Psoas muscle (tissue), 8 donors: ENCODE measurements at places on chromosomes 3 and 15.

DNA sequence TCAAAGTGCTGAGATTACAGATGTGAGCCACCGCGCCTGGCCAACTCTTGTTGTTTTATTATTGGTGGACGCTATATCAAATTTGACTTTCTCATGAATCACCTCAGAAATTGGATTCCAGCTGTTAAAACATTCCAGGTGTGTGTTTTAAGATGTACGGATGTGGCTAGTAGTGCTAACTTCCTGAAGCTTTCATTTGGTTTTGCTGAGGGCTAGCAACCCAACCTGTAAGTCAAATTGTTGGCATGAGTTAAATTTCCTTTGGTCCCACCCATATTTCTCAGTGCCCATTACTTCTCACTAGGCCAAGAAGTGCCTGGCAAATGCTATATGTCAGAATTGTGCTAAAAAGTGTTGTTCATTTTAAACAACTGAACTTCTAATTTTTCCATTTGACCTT is 13.1 kb upstream of the KAT2B start:
- DNase-seq: no peak

- no peak for DNase-seq
Measured at GRCh38 chr3:45693941-45694521, 4.8 kb downstream of the SACM1L start.

DNA sequence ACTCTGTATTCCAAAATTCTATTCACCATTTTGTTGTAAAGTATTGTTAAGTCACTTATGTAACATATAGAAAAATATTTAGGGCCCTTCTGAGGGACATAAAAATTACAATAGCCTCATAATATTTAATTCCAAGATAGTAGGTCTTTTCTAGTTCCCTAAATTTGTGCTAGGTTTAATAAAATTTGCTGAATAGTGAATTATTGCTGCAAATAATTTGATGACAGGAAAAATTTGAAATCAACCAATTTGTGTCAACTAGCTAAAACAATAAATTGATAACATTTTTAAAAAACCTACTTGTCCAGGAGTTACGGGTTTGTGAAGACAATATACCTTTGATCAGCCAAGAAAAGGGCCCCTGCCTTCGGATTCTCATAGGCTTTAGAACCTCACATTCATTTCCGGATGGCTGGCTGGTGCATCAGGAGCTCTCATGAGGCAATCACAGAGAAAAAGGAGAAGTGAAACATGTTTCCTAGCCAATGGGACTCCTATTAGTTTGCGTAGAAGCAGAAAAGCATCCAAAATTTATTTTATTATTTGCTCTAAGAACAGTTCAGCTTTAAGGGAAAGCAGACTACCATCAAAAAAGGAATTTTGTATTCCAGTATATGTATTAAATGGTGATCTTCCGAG is 177.2 kb downstream of the LRRC3B start:
- DNase-seq: no peak

- DNase-seq: no peak
Measured at GRCh38 chr15:89428246-89428645, 68.1 kb downstream of the RHCG start.

DNA sequence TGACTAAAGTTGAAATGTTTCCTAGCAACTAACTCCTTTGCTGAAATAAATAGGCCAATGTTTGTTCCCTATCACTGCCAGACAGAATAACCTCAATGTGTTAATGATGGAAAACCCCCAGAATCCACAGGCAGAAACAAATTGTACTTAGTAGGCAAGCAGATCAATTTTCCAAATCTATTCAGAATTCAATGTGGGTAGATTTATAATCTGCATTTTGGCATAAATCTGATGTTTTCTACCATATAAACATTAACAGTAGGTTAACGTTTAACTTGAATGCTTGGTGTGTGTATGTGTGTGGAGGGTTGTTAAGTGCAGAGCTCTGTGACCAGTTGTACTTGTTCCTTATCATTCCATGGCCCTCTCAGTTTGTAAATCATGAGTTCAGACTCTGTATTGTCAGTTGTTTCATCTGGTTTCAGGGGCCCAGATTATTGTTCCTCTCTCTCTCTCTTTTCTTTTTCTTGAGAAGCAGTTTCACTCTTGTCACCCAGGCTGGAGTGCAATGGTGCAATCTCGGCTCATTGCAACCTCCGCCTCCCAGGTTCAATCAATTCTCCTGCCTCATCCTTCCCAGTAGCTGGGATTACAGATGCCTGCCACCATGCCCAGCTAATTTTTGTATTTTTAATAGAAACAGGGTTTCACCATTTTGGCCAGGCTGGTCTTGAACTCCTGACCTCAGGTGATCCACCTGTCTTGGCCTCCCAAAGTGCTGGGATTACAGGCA is 32.8 kb downstream of the PLSCR1 start:
- DNase-seq: no peak

GRCh38 chr3:127277561-127277960 is 10.3 kb downstream of the PRR20G start:
- DNase-seq: no peak

- no peak for DNase-seq
Measured at GRCh38 chr15:69194025-69194827, 33.8 kb downstream of the GLCE start.

DNA sequence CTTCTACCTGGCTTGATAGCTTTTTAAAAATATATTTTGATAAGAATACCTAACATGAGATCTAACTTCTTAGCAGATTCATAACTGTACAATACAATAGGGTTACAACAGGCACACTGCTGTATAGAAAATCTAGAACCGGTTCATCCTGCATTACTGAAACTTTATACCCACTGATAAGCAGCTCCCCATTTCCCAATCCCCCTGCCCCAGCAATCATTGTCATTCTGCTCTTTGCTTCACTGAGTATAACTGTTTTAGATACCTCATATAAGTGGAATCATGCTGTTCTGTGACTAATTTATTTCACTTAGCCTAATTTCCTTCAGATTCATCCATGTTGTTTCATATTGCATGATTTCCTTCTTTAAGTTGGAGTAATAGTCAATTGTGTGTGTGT is 906.0 kb downstream of the GBE1 start:
- no peak for DNase-seq

DNA sequence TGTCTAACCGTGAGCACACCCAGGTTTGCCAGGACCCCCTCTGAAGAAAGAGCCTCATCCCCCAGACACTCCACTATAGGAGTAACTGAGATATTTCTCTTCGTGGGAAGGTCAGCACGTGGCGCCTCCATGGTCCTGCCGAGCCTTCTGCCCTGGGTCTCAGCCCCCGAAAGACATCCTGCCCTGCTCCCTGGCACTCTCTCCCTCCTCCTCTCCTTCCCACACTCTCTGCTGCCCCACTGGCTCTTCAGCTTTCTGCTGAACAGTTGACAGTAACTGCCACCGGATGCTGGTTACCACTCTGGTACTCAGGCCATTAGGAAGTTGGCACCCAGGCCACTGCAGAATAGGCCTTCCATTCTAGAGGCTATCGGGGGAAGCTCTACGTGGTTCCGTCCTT is 185.2 kb downstream of the UACA start:
- no peak for DNase-seq
